Cortex of kidney (tissue), 1 donor: ENCODE measurements at places on chromosomes 4 and X.

DNA sequence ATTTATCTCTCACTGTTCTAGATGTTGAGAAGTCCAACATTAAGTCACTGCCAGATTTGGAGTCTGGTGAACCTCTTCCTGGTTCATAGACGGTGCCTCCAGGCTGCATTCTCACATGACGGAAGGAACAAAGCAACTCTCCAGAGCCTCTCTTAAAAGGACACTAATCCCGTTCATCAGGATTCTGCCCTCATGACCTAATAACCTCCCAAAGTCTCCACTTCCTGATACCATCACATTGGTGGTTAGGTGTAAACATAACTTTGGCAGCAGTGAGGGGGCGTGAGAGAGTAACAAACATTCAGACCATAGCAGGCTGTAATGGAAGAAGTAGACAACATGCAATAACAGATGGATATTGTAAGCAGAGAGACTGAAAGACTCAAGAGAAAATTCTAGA lies 388.6 kb downstream of the PDHA2 start:
- DNase-seq: no peak

- DNase-seq: no peak
These were observed 232.0 kb downstream of the CXXC4 start for GRCh38 chr4:104262678-104263077.

GRCh38 chr4:78432896-78433295 lies 118.7 kb upstream of the ANXA3 start:
- no peak for DNase-seq

- no peak for DNase-seq
These were observed 25.5 kb downstream of the UTP14A start for GRCh38 chrX:129931411-129932015.

DNA sequence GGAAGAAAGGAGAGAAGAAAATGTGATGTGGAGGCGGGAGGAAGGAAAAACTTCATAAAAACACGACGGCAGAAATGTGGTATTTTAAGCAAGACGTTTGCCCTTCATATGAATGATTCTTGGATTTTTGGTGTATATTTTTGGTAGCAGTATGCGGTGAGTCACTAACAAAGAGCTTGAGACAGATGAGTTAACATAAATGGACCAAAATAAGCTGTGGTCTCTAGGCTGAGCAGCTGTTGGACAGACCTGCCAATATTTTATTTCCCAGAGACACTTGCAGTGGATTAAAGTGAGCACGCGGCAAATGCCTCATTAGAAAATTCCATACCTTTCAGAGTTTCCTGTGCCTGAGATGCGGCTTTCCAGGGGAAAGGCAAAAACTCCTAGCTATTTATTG lies 43.1 kb upstream of the RPS6KA3 start:
- no peak for DNase-seq

- no peak for DNase-seq
These were observed 4.0 kb downstream of the HERC6 start for GRCh38 chr4:88382621-88383020.

- DNase-seq: no peak
These were observed 17.3 kb downstream of the TEC start for GRCh38 chr4:48252313-48252712.

DNA sequence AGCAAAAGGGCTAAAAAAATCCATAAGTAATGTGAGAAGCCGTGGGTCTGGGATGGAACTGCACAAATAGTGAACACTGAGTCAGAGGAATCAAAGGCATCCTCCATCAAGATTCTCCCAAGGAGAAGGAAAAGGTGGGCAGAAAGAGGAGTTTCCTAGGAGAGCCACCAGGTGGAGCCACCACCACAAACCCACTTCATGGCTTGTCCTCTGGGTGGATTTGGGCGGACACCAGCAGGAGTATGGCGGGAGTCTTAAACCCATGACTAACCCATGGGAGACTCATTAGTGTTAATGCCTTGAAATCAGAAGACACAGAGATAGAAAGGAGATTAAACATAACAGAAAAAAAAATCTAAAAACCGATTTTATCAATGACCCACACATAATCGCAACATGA lies 147.7 kb downstream of the SH3KBP1 start:
- DNase-seq: no peak

DNA sequence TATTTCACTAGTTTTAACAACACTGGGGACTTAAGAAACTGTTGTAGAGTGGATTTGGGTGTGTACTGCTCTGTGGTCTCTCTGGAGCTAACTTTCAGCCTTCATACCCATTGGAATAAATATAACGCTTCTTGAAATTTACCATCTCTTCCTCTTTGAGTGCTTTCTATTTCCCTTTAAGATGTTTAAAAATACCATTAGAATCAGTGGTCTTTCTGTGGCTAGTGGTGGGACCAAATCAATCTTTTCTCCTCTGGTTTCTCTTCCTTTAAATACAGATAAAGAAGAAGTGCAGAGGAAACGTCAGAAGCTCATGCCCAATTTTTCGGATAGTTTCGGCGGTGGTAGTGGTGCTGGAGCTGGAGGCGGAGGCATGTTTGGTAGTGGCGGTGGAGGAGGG lies 92.0 kb downstream of the NFKB1 start:
- no peak for DNase-seq

DNA sequence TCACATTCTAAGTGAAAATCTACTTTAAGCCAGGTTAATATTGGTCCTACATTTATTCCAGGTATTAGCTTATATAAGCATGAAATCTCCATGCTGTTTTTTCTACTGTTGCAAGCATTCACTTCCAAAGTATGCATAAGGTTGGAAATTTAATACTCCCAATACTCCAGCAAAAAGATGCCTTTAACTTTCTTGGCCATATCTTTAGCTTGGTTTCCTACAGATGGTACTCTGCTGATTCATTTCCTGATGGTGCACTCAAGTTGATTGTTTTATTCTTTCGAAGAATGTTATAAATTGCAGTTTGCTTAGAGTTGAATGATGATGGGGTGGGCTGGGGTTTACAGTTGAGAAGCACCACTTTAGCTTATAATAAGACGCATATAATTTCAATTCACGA lies 330.2 kb downstream of the PTTG2 start:
- no peak for DNase-seq

DNA sequence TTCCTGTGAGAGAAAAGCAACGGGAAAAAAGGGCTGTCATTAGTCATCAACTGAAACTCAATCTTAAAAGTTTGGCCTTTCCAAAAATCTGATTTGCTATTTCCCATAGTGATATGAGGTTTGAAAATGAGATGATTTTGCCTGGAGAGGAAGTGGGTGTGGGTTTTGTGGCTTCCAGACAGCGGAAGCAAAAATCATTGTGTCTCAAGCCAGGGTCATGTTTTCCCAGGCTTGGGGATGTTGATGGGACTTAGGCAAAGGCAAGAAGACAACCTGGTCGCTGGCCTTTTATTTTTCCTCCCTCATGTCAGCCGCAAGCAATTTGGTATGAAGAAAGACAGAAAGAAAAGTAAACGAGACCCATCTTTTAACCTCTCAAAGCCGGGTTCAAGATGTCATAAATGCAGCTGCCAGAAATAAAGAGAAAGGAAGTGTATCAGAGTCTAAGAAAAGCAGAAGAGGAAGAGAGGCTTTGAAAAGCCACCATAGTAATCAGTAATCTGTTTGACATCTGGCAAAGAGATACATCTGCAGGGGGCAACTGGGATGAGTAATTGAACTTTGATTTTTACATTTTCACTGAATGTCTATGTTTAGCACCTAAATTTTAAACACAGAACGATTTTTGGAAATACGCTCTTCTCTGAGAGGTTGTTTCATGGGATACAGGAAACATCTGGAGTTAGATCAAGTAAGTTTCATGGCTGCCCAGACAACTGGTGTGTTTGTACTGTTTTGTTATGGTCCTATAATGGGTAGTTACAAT lies 521.6 kb upstream of the SLIT2 start:
- no peak for DNase-seq

- no peak for DNase-seq
These were observed 592.9 kb downstream of the BCOR start for GRCh38 chrX:39504850-39505259.

- no peak for DNase-seq
These were observed 18.0 kb upstream of the CLCN4 start for GRCh38 chrX:10138726-10139125.

- no peak for DNase-seq
These were observed 118.8 kb downstream of the CHRNA9 start for GRCh38 chr4:40453912-40454311.

- no peak for DNase-seq
These were observed 34.7 kb upstream of the SORCS2 start for GRCh38 chr4:7157666-7158065.

DNA sequence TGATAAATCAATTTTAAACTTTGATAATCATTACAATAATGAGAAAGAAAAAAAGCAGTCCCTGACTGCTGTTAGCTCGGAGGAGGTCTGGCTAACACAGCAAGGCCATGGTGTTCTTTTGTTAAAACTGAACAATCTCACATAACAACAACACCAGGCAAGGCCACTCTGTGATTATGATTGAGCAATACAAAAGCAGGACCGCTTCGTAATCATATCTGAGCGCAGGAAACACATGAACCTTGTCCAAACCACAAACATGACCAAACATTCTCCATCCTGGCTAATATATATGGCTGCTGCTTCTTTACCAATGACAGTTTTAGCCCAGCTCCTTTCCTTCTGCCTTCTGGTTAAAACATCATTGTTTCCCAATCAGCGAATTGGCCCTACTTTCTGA lies 76.8 kb upstream of the DDX53 start:
- no peak for DNase-seq

DNA sequence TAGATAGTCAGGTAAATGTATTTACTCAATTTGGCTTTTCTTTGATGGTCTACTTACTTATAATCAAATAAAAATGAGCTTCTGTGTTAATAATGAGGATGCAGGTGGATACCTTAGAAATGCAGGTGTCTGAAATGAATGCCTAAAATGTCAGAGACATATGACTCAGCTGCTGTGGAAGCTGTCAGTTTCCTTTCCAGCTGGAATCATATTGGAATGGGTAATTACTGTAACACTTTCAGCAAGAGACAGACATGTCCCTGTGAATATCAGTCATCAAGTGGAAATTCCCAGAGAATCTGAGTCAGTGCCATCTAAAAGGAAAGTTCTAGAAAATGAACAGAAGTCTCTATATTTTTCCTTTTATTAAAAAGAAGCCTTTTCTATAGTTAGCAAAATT lies 783.0 kb upstream of the AADAT start:
- DNase-seq: no peak

DNA sequence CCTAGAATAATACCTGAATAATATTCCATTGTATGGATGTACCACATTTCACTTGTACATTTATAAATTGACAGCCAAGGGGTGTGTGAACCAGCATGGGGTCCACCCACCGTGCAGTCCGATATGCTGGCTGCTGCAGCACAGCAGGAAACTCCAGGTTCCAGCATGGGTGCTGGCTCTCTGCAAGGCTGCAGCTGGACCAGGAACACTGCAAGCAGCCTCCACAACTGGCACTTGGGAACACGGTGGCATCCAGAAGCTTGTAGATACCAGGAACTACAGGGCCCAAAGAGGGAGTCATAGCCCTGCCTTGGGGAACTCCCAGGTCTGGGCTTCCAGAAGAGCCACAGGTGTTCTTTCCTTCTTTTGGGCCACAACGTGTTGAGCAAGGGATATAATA lies 91.2 kb downstream of the NXF2 start:
- no peak for DNase-seq

GRCh38 chrX:147478899-147479298 lies 432.8 kb upstream of the FMR1 start:
- no peak for DNase-seq

- no peak for DNase-seq
These were observed 316.7 kb downstream of the DMD start for GRCh38 chrX:32894679-32895078.
